Right ventricle myocardium inferior (tissue), 1 donor: ENCODE measurements at places on chromosomes 2 and 18. TPM values are rescaled to one million over a fixed set of nuclear protein-coding genes. Genes with fewer than 3 reads are reported as not detected.
A peak's percentile ranks its signal among the peaks of the same experiment; 100 is the strongest.

- DNase-seq, result no peak
Observed at GRCh38 chr2:126700677-126701076, 44.7 kb downstream of the GYPC start.

DNA sequence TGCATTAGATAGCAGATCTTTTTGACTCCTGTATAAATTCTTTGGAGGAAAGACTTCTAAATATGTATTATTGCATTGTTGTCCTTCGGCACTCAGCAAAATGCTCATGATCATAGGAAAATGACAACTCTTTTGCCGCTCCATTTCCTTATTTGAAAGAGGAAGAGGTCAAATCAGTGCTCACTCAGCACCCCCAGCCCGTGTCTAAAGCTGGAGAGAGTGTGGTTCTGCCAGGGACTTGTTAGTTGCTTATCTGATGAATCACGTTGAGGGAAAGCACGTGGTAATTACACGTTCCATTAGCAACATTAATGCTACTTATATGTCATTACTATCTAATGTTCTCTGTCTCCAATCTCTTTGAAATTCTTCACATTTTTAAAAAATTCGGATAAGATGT is 46.0 kb upstream of the MBP start:
- no peak for DNase-seq

- no peak for DNase-seq
Observed at GRCh38 chr2:238346544-238346943, 26.2 kb downstream of the TRAF3IP1 start.

GRCh38 chr2:203484266-203485112 is 50.6 kb downstream of the RAPH1 start:
- no peak for DNase-seq

- DNase-seq, result no peak
Observed at GRCh38 chr2:222960126-222960525, 91.9 kb upstream of the KCNE4 start.

GRCh38 chr18:76564655-76565237 is 69.7 kb upstream of the ZNF516 start:
- DNase-seq, result no peak

DNA sequence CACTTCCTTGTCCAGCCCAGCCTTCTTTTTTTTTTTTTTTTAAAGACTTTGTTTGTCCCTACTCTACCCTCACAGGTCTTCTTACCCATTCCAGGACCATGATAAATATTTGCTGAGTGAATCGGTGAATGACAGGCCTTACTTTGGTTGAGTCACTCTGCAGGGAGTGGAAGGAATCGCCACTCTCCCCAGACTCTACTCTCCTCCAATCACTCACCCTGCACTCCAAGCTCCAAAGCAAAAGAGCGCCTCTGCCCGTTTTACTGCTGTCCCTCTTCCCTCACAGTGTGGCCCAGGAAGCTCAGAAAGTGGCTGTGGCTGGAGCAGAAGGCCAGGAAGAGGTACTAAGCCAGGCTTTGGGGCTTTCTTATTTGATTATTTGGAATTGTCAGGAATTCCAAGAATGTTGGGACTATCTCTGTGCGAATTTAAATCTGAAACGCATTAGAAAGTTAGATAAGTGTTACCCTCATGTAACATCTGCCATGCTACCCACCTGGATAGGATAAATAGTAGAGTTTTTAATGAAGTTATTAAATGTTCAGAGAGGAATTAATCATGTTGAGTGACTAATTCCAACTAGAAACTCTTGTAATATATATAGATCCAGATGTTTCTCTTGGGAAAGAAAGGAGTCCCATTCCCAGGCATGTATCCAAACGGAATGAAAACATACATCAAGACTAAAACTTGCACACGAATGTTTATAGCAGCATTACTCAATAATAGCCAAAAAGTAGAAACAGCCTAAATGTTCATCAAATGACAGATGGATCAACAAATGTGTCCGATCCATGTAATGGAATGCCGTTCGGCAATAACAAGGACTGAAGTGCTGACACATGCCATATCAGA is 43.0 kb upstream of the CHMP1B start:
- no peak for DNase-seq

DNA sequence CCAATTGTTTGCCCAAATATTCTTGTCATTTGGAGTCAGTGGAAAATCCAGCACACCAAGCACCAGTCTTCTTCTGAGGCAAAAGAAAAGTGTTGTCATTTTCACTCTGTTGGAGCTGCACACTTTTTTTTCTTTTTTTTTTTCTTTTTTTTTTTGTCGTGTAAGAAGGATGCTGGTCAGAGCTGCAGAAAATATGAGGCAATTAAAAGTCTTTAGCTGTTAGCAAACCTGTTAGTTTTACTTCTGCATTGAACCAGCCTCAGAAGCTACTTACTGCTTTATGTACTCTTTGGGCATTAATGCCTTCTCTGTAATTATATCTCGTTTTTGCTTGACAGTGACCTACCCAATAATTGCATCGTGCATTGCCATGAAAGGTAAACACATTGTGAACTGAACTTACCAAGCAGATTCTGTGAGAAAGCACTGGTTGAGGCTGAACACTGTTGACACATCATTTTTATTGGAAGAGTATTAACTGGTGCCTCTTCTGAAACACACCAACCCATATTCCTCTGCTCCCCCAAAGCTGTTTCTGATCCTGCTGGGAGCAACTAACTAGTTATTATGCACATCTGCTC is 165.4 kb downstream of the CAPN13 start:
- no peak for DNase-seq

DNA sequence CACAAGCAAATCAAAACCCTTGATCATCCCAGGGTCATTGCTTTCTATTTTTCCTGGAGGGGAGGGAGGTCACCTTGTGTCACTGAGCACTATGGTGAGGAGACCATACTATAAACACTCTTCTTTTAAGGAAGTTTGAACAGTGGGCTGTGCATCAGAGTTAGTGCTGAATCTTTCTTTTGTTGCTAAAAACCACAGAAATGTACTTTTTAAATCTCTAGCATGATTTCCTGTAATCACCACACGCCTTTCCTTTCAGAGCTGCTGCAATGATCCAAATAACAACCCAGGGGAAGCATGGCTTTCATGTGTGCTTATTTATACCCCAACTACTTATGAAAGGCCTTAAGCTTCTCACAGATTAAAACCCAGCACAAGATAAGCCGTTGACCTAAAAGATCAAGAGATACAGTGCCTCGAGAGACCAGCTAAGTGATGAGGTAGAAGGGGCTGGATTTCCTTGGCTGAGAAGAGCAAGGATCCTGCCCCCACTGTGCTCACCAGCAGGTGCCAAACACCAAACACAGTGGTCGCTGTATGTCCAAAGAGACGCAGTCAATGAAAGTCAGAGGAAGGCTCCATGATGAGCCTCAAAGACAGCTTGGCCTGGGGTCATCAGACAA is 34.7 kb downstream of the TRABD2A start:
- DNase-seq, result no peak

GRCh38 chr18:58541789-58542425 is 87.0 kb downstream of the ALPK2 start:
- no peak for DNase-seq

DNA sequence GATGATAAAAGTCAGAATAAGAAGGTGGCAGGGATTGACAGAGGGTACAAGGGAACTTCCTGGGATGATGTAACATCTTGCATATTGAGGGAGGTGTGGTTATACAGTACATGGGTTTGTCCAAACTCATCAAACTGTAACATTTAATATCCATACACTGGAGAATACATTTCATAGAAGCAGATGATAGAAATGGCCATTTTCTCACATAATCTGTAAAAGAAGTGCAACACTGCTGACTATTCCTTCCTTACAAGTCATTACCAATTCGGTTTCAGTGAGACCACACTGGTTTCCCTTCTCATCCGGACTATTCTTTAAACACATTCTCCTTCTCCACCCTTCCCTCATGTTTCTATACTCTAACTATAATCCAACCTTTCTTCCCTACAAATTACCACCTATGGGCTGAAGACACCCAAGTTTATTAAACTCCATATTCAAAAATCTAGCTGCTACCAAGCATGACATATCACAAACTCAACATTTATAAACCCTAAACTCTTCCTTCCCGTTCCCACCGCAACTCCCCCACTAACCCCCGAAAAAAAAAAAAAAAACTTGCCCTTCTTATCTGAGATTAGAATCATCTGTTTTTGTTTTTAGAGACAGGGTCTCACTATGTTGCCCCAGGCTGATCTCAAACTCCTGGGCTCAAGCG is 1.6 kb downstream of the COX7A2L start:
- DNase-seq, result no peak

DNA sequence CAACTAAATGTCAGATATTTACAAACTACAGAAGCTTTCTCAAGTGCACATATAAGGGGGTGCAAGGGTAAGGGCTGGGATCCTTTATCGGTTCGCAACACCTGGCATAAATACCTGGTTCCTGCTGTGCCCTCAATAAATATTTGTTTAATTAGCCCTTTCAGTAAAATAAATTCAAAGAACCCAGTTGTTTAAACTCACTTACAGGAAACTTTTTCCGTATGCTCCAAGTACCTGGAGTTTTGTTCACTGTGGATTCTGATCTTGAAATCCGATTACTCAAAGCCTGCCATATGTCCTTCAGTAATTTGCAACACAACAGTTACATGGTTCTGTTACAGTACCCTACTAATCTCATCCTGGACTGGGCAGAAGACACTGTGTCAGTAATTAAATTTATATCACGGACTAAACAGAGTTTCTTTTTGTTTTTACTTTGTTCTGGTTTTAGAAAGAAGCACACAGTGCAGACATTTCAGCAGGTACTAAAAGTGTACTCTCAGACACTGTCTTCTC is 36.9 kb downstream of the TBC1D8 start:
- DNase-seq, result no peak

GRCh38 chr2:42086500-42086953 is 38.7 kb downstream of the PKDCC start:
- no peak for DNase-seq

DNA sequence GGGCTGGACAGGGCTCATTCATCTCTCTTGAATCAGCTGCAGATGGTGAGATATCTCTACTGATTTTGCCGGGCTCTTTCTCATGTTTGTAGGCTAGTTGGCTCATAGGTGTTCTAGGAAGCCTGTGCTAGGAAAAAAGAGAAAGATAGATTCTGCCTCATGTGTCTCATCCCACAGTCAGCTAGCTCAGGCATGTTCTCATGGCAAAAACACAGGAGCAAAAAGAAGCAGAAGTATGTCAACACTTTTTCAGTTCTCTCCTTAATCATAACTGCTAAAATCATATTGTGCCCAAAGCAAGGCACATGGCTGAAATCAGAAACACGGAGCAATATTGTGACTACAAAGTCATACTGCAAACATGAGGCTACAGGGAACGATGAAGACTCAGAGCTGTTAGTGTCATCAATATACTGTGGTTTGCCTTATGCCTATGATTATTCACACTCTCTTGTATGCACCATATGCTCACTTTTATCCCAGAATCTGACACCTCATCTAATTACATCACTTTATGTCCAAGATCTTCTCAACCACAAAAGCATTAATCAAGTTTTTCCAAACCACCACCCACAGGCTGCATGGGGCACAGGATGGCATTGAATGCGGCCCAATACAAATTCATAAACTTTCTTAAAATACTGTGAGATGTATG is 571.9 kb upstream of the CNTNAP5 start:
- DNase-seq, result no peak

GRCh38 chr2:213551526-213551925 is 267.3 kb downstream of the SPAG16 start:
- DNase-seq, result no peak

- DNase-seq, result no peak
Observed at GRCh38 chr2:165274698-165275097, 35.5 kb downstream of the SCN2A start.

DNA sequence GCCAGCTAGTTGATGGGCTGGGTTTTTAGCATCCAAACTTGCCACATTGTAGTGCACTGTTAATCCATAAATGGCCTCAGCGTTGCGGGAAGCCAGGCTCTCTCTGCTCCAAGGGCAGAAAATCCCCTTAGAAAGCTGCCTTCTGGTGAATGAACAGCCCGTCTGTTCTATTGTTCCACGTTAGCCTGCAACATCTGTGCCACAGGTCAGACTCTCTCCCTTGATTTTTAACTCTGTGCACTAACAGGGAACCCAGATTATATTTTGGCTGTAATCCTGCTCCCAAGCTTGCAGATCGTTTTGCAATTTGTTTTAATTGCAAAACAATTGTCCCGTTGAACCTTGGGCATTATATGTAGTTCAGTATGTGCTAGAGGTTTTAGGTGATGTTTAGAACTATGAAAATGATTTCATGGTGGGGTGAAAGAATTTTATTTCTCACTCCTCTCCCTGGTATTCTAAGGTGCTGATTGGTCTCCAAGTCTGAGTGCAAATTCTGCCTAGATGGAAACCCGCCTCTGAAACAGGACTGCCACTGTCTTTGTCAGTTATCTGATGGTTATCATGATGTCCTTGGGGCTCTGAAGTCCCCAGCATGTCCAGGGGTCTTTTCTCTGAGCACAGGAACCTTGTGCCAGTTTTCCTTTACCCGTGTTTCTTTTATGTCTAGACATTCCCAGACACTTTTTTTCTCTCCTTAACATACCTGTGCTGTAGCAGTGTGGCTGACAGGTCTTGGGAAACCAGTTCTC is 106.6 kb downstream of the MAP4K4 start:
- DNase-seq, result no peak

GRCh38 chr2:238256594-238257104 is 16.8 kb upstream of the HES6 start:
- peak; percentile 77 for DNase-seq

DNA sequence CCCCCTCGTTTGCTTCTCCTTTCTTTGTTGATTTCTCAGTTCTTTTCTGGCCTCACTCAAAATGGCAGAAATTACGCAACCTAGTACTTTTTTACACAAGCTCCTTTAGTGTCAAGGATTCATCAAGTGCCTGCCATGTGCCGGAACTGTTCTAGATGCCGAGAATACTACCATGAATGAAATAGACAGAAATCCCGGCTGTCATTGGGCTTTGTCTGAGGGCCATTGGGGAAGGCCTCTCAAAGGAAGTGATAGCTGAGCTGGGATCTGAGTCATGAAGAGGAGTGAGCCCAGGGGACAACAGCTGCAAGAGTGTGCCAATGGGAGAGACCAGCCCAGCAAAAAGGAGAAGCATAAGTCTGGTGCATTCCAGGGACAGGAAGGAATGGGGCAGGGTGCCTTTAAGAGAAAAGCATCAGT is 34.3 kb upstream of the PPP1CB start:
- DNase-seq, result peak; percentile 75

- DNase-seq, result no peak
Observed at GRCh38 chr2:194105358-194105757, 1551.7 kb upstream of the SLC39A10 start.

GRCh38 chr2:176978921-176979320 is 233.7 kb upstream of the HNRNPA3 start:
- DNase-seq, result no peak

The SERPINB2 gene
- total RNA-seq, result not detected

The LINC00305 gene
- total RNA-seq, result not detected

The KLHL14 gene
- not detected for total RNA-seq

The IL36G gene
- not detected for total RNA-seq

The TMEM37 gene
- 4.5 TPM for total RNA-seq

The TDRD15 gene
- not detected for total RNA-seq

The DCAF17 gene
- total RNA-seq, result 7.6 TPM

The NYAP2 gene
- total RNA-seq, result not detected

The COLEC11 gene
- total RNA-seq, result 1.9 TPM

The PRKAG3 gene
- not detected for total RNA-seq

The IL36A gene
- total RNA-seq, result not detected

The SRD5A2 gene
- not detected for total RNA-seq
